ENCODE measurements at places on chromosomes 13 and 19. TPM values are rescaled to one million over a fixed set of nuclear protein-coding genes. Genes with fewer than 3 reads are reported as not detected.

DNA sequence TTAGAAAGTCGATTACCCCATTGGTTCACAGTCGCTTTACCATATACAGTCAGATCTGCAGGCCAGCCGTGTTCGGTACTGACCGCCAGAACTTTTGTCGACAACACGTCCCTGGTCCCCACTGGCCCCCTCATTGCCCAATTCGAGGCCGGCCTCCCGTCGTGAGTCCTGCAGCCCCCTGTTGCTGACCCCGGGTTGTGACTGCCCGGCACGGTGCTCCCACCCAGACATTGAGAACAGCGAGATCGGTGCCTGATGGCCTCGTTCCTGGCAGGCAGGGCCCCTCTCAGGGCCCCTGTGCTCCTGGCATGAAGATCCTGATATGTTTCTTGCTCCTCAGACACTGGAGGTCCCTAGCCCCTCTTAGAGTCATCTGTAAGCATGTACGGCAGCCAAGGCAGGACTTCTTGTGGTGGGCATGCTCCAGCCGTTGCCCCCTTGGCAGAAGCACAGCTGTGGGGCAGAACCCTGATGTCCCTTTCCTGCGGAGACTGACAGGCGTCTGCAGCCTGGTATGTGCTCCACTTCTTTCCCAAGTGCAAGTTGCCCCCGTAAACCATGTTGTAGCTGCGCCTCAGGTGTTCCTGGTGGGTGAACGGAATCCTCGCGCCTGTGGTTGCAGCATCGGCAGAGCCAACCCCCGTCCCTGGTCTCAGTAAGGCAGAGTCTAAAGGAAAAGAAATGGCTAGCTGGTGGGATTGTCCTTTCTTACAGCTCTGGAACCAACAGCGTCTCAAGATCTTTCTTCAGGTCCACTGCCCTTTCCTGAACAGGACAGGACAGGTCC, 123.2 kb upstream of the SPACA7 start:
- DNase-seq: no peak

- DNase-seq: no peak
Observed at GRCh38 chr19:45419396-45419795, 4.3 kb downstream of the ERCC1 start.

DNA sequence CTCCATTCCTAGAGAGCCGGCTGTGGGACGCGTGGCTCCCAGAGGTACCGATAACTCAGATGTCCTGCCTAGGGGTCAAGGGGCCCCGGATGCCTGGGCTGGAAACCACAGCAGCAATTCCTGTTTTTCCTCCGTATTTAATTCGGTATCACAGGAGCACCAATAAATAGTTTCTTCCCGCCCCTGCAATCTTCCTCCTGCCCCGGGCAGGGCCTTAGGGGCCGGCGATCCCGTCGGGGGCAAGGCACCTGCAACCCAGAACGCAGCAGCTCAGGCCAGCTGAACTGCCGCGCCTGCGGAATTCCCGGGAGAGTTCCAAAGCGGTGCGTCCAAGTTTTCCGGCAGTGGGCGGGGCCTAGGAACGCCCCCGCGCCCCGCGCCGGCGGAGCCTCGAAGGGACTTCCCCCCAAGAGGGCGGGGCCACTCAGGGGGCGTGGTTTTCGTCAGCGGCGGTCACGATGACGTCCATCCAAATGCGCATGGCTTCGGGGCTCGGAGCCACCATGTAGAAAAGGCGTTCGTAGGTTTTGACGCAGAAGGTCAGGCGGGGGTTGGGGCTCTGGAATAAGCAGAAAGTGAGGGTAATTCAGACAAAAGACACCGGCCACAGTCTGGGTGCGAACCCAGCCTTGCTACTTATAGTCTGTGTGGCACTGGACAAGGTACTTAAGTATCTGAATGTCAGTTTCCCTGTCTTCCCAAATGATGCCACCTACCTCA, 9.7 kb upstream of the LYPD3 start:
- peak; percentile 60 for DNase-seq

GRCh38 chr19:18469069-18469846, 31.3 kb upstream of the ISYNA1 start:
- DNase-seq: no peak

GRCh38 chr13:31067416-31068118, 94.1 kb downstream of the HSPH1 start:
- DNase-seq: peak; percentile 60

The TMIGD2 gene
- not detected for total RNA-seq

The REEP6 gene
- 1.1 TPM for total RNA-seq

The TTC9B gene
- total RNA-seq: not detected

Data from foreskin keratinocyte (primary cell).